Stimulated activated naive CD8-positive, alpha-beta T cell treated with anti-CD3 and anti-CD28 coated beads, Interleukin-15, Interleukin-2, amounts not matched to agents 100 U/mL and 50 U/mL, for 24 hours (primary cell): ENCODE measurements at places on chromosomes 7 and 10.

DNA sequence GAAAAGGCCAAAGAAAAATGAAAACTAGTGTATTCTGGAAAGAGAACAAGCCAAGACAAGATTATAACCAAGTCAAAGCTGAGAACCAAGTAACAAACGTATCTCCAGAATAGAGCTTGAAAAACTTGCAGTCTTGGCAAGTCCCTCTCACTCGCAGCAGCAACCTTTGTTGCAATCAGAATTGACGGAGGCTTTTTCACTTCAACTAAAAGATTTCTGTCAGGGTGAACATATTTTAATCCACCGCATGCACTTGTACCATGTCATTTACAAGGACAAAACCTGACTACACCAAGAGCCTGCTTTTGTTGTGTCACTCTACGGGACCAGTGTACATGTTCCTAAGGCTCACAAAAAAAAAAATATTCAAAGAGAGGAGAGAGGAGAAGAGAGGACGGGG is 122.0 kb downstream of the CHCHD3 start:
- DNase-seq, result no peak

GRCh38 chr7:143882604-143883078 is 19.3 kb downstream of the TCAF1 start:
- DNase-seq, result no peak

DNA sequence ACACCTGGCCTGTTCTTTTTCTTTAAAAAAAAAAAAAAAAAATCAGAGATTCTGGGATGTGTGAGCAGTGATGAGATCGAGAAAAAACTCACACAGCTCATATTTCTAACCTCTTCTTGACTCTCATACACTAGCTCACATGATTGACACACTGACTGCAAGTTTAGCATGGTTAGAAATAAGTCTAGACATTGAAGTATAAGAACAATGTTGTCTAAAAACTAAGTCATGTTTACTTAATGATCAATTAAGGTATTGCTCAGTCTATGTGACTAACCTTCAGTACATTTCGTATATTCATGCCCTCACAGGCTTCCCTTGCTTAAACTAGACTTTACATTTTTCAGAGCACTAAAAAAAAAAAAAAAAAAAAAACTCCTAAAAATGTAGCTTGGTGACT is 775.1 kb downstream of the GATA3 start:
- no peak for DNase-seq

- DNase-seq, result no peak
Measured at GRCh38 chr10:115653473-115653872, 560.3 kb downstream of the ATRNL1 start.

GRCh38 chr7:84055904-84056605 is 138.5 kb downstream of the SEMA3A start:
- no peak for DNase-seq

DNA sequence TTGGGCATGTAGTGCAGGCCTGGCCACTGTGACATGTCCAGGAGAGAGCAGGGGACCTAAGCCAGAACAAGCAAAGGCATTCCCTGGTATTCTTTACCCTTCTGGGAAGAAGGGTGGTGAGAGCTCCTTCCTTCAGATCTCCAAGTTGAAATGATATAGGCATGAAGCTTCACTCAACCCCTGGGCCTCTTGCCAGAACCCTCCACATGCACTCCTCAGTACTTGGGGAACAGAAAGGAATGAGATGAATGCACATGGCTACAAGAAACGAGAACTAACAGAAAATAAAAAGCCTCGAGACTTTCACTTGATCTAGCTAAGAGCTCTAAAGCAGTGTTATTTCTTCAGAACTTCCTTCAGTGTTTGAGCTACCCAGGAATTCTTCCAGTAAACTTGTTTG is 262.2 kb downstream of the ETV1 start:
- no peak for DNase-seq

GRCh38 chr7:44541028-44541869 is at the start of gene NPC1L1:
TSS of gene NPC1L1 (minus strand) at chr7:44541330. CDS start at chr7:44541259, 71 bp downstream.
- DNase-seq, result no peak

GRCh38 chr10:43045631-43046287 is 31.1 kb upstream of the RET start:
- DNase-seq, result no peak

DNA sequence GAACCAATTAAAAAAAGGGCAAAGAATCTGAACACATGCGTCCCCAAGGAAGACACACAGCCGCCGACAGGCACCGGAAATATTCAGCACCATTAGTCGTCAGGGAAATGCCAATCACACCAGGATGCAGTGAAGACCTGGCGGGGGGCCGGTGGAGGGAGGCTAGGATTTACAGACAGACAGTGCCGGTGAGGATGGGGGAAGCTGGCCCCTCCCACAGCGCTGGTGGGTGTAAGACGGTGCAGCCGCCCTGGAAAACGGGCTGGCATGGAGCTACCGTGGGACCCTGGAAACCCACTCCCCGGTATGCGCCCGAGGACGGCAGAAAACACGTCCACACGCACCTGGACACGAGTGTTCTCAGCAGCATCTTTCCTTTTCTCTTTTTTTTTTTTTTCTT is 4.8 kb upstream of the ADAP1 start:
- DNase-seq, result no peak
